Testis (tissue), 5 donors: ENCODE measurements at places on chromosomes 4 and X. TPM values are rescaled to one million over a fixed set of nuclear protein-coding genes. Genes with fewer than 3 reads are reported as not detected.
A peak's percentile ranks its signal among the peaks of the same experiment; 100 is the strongest.

GRCh38 chrX:11965436-11965835 lies 172.8 kb upstream of the FRMPD4 start:
- H3K27me3 ChIP-seq, result no peaks in the 10 kb centered on the region
- no peaks in the 10 kb centered on the region for H3K36me3 ChIP-seq

GRCh38 chr4:14883166-14883565 lies 119.1 kb upstream of the CPEB2 start:
- no peak overlapping the region for H3K4me3 ChIP-seq
- no peak for DNase-seq
- no peaks in the 10 kb centered on the region for H3K27me3 ChIP-seq
- no peaks in the 10 kb centered on the region for H3K4me1 ChIP-seq
- H3K36me3 ChIP-seq, result no peaks in the 10 kb centered on the region
- H3K27ac ChIP-seq, result no peak overlapping the region

DNA sequence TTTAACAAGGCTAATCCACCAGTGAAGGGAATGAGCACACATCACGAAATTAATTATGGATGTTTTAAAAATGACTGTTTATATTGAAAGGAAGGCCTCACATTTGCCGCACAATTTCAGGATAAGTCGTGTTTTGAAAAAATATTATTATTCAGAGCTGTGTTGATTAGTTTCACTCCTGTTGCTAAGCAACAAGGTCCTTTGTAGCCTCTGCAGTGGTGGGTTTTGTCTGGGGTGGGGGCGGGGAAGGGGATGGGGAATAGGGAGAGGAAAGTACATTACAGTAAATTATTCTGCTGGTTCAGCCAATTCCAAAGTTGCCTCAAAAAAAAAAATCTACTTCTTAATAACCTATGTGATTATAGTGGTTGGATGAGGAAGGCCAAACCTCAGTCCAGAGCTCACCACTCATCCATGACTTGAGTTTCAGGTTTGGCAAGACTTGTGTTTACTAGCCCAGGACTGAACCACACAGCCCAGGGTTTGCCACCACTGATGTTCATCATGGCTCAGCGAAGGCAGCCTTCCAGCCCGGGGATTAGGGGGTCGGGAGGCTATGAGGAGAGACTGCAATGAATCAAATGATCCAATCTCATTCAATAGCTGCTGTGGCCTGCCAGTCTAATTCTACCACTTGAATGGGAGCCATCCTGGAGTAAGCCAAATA lies 162.5 kb upstream of the ATP6AP2 start:
- DNase-seq, result no peak
- H3K4me1 ChIP-seq, result no peaks in the 10 kb centered on the region
- H3K4me3 ChIP-seq, result no peak overlapping the region
- no peaks in the 10 kb centered on the region for H3K27me3 ChIP-seq
- H3K27ac ChIP-seq, result no peak overlapping the region

DNA sequence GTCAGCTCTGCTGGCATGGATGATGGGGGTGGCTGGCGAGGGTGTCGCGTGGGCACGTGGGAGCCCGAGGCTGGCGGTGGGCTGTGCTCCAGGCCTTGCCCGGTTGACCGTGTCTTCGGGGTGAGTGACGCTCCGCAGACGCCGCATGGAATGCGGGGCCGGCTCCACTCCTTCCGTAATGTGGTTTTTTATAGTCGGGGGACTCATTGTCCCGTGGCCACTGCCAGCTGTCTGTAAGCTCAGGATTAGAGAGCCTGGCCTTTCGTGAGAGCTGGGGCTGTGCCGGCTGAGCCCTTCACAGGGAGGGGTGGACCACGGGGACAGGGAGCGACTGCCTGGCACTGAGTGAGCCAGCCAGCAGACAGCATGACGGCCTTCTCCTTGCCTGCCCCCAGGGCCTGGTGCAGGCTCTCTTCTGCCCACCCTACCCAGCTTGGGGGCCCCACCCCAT lies 20.4 kb downstream of the DOK7 start:
- no peak for DNase-seq
- H3K4me3 ChIP-seq, result no peak overlapping the region
- peaks cover 3% of the 10 kb centered on the region for H3K4me1 ChIP-seq
- H3K27ac ChIP-seq, result no peak overlapping the region
- H3K27me3 ChIP-seq, result no peaks in the 10 kb centered on the region

DNA sequence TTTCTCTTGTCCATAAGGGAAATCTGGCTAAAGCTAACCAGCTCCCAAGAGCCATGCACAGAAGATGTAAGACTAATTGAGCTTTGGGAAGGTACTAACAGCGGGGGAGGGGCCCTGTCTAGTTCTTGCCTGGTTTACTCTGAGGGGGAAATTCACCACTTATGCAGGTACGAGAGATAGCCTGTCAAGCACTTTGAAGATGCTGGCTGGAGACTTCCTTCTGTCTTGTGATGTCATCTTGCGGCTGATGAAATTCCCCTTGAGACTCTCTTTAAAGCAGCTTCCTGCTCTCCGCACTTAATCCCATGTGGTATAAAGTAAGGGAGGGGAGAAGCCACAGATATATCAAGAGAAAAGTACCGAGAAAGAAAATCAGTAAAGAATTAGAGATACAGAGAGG lies 345.3 kb downstream of the MAPK10 start:
- H3K27me3 ChIP-seq, result no peaks in the 10 kb centered on the region
- H3K36me3 ChIP-seq, result no peaks in the 10 kb centered on the region
- H3K27ac ChIP-seq, result no peak overlapping the region
- H3K4me3 ChIP-seq, result no peak overlapping the region
- no peak for DNase-seq
- no peaks in the 10 kb centered on the region for H3K4me1 ChIP-seq

DNA sequence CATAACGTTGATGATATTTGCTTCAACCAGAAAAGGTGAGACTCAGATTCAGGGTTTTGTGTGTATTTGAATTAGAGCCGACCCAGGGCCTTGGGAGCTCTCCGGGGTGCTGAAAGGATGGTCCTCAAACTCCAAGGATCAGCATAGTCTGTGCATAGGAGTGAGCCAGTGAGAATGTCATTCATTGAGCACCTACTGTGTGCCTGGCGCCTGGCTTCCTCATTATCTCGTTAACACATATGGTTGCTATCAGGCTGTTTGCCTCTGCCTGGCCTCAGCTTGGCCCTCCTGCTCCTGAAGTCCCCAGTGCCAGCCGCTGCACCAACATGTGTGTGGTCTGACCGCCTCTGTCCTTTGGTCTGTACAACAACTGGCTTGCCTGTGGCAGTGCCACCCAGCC lies 25.1 kb upstream of the JAKMIP1 start:
- no peaks in the 10 kb centered on the region for H3K4me1 ChIP-seq
- DNase-seq, result peak; percentile 50
- no peaks in the 10 kb centered on the region for H3K27me3 ChIP-seq
- H3K36me3 ChIP-seq, result no peaks in the 10 kb centered on the region

GRCh38 chr4:47334652-47335051 lies 128.8 kb downstream of the COMMD8 start:
- no peak overlapping the region for H3K4me3 ChIP-seq
- no peaks in the 10 kb centered on the region for H3K36me3 ChIP-seq
- H3K27ac ChIP-seq, result no peak overlapping the region
- no peak for DNase-seq
- H3K4me1 ChIP-seq, result no peaks in the 10 kb centered on the region

The USP9X gene
- polyA plus RNA-seq, result 50.8 TPM

The NUDT10 gene
- 61.8 TPM for polyA plus RNA-seq
